Left renal cortex interstitium (tissue), 4 donors: ENCODE measurements at places on chromosomes 7 and 10.

- DNase-seq, result no peak
Measured at GRCh38 chr7:123769371-123769770, 20.6 kb upstream of the WASL start.

DNA sequence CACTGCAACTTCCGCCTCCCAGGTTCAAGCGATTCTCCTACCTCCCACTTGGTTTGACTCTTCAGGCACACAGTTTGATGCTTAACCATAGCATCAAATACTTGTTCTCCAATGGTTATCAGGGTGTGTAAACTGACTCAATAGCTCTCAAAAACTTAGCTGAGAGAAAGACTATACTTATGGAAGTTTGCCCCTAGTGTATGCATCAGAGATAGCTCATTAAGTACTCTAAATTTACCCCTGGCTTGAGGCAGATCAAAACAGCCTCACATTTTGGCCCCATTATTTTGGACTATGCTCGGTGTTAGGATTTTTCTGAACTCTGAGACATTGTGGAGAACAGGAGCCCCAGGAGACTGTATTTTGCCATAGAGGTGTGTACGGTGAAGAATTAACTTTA lies 40.8 kb upstream of the SLC35B4 start:
- DNase-seq, result no peak

DNA sequence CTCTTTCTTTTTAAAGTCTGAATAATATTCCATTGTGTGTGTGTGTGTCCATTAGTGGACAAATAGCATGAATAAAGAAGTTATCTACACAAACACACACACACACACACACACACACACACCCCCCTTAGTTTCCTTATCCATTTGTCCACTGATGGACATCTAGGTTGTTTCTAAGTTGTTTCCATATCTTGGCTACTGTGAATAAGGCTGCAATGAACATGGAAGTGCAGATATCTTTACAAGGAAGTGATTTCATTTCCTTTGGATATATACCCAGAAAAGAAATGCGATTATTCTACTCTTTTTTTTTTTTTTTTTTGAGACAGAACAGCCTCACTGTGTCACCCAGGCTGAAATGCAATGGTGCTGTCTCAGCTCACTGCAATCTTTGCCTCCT lies 113.5 kb downstream of the MBL2 start:
- DNase-seq, result no peak

DNA sequence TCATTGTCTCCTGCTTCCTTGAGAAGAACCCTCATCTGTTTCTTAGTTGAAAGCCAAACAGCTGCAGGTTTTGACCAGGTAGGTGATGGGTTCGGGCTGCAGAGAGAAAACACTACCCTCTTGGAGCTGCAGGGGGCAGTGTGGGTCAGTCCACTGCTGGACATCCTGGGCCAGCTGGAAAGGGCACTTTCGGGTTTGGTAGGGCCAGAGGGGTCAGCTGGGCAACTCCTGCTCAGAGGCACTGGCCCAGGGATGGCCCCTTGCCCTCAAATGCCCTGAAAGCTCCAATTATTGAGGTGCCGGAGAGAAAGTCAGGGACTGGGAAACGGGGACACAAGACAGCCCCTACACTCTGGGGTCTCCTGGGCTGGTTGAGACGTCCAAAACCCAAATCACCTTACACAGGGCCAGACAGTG lies 90.7 kb downstream of the MKI67 start:
- no peak for DNase-seq

DNA sequence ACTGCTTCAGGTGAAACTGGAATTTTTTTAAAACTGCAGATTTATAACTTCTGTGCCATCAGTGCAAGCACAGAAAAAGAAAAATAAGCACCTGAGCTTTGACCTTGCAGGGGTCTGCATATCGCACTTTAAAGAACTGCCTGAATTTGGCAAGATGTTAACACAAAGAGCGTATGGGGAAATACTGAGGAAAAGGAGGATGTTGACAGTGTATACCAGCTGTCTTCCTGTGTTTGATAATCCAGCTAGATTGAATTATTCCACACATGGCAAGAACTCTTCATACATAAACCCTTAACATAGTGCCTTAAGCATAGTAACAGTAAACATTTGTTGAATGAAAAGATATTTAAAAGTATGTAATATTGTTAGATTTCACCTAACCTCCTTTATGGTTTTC lies 30.0 kb downstream of the SMC3 start:
- DNase-seq, result no peak
